ENCODE measurements at places on chromosomes 4 and X. TPM values are rescaled to one million over a fixed set of nuclear protein-coding genes. Genes with fewer than 3 reads are reported as not detected.

H2BW2 gene
- not detected for polyA plus RNA-seq

SHISA3 gene
- polyA plus RNA-seq: not detected

- DNase-seq: no peak
These were observed 158.3 kb downstream of the LDB2 start for GRCh38 chr4:16739997-16740624.

DNA sequence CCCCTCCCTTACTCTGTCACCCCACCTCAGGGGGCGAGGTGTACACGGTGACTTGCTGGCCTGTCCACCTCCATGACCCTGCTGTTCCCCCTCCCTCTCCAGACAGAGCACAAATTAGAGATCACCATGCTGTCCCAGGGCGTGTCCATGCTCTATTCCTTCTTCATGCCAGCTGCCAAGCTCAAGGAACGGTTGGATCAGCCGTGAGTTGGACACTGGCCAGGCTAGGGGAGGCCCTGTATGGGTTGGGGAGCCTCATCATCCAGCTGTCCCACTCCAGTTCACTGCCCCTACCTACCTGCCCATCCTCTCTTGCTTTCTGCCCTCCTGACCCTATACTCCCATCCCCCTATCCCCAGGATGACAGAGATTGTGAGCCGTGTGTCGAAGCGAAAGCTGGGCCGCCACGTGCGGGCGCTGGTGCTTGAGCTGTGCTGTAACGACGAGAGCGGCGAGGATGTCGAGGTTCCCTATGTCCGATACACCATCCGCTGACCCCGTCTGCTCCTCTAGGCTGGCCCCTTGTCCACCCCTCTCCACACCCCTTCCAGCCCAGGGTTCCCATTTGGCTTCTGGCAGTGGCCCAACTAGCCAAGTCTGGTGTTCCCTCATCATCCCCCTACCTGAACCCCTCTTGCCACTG lies 3.9 kb upstream of the CDK16 start:
- DNase-seq: no peak

DNA sequence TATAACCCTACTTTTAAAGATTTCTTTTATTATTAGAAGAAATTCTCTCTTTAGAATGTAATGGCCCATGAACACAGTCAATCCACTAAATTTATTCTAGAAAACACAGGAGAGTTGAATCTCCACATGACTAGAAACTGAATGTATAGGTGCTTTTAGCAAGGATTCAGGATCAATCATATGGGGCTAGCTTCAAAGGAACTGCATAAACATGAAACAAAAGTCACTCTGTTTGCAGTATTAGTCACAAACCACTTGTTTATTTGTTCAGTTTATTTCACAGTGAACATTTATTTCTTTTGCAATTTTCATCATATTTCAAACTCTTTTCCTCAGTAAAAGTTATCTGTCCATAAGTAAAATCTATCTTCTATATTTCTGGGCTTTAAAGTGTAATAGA lies 1604.6 kb downstream of the PCDH18 start:
- peak; percentile 1 for DNase-seq

All from A549 (cell line).